Dermis lymphatic vessel endothelial cell (primary cell): ENCODE measurements at places on chromosomes 2 and 18. TPM values are rescaled to one million over a fixed set of nuclear protein-coding genes. Genes with fewer than 3 reads are reported as not detected.

Gene SERPINB3
- not detected in 2 replicates for total RNA-seq

Gene PLEK
- 0.22 TPM in 1 of 2 replicates, not detected in the other for total RNA-seq

Gene HOXD13
- total RNA-seq = under 0.01 TPM in 1 of 2 replicates, not detected in the other

Gene NAT8
- not detected in 2 replicates for total RNA-seq

Gene LOXHD1
- total RNA-seq = 0.11 and 0.26 TPM in 2 replicates

Gene WIPF1
- total RNA-seq = 11.2 and 16.2 TPM in 2 replicates

Gene LRRTM1
- total RNA-seq = not detected in 2 replicates

Gene C2orf66
- 0.09 TPM in 1 of 2 replicates, not detected in the other for total RNA-seq

Gene CMPK2
- total RNA-seq = 0.26 and 0.33 TPM in 2 replicates

Gene HOXD4
- 3.5 and 6.3 TPM in 2 replicates for total RNA-seq

Gene TEX261
- 28.0 and 28.9 TPM in 2 replicates for total RNA-seq

Gene ARHGAP15
- not detected in 2 replicates for total RNA-seq

Gene LCT
- under 0.01 TPM in 2 replicates for total RNA-seq

Gene NYAP2
- not detected in 2 replicates for total RNA-seq

Gene RAX
- not detected in 2 replicates for total RNA-seq

Gene MRPL44
- 24.8 and 31.4 TPM in 2 replicates for total RNA-seq

Gene SLC16A14
- total RNA-seq = under 0.01 and 0.09 TPM in 2 replicates

Gene L3MBTL4
- total RNA-seq = 2.7 and 8.8 TPM in 2 replicates

Gene TUBA3E
- not detected in 2 replicates for total RNA-seq

Gene KYNU
- not detected in 2 replicates for total RNA-seq

Gene CFAP65
- not detected in 2 replicates for total RNA-seq

Gene CCDC148
- total RNA-seq = 0.22 and 0.34 TPM in 2 replicates

Gene MPP4
- total RNA-seq = 0.22 TPM in 1 of 2 replicates, not detected in the other

Gene REG3G
- not detected in 2 replicates for total RNA-seq

Gene PAIP2B
- total RNA-seq = 1.1 and 2.0 TPM in 2 replicates

Gene APOB
- under 0.01 TPM in 2 replicates for total RNA-seq

Gene ADRA2B
- total RNA-seq = 0.09 TPM in 1 of 2 replicates, not detected in the other

Gene HRH4
- not detected in 2 replicates for total RNA-seq

Gene SLC4A3
- under 0.01 and 0.26 TPM in 2 replicates for total RNA-seq

Gene CCDC142
- total RNA-seq = 12.8 and 14.4 TPM in 2 replicates

Gene TOGARAM2
- total RNA-seq = under 0.01 TPM in 1 of 2 replicates, not detected in the other

Gene ZSWIM2
- total RNA-seq = not detected in 2 replicates

Gene UGT1A6
- total RNA-seq = not detected in 2 replicates

Gene IL1B
- not detected in 2 replicates for total RNA-seq

Gene RESP18
- not detected in 2 replicates for total RNA-seq

Gene WDR35
- 8.2 and 9.1 TPM in 2 replicates for total RNA-seq

Gene CHRND
- total RNA-seq = not detected in 2 replicates

Gene SULT1C3
- not detected in 2 replicates for total RNA-seq

Gene TRIM54
- total RNA-seq = 0.52 and 1.3 TPM in 2 replicates
